ENCODE measurements at places on chromosomes 1 and 21. TPM values are rescaled to one million over a fixed set of nuclear protein-coding genes. Genes with fewer than 3 reads are reported as not detected.

Gene ACTN2
- 5.7 TPM for polyA plus RNA-seq

- no peak for DNase-seq
Measured at GRCh38 chr1:158188611-158189010, 7.9 kb downstream of the CD1D start.

Gene TMED5
- 57.5 TPM for polyA plus RNA-seq

GRCh38 chr1:174413632-174414031 lies 34.1 kb upstream of the GPR52 start:
- no peak for DNase-seq

- DNase-seq = no peak
Measured at GRCh38 chr1:108570998-108571401, 11.1 kb downstream of the EEIG2 start.

Gene RCSD1
- polyA plus RNA-seq = 19.9 TPM

- DNase-seq = no peak
Measured at GRCh38 chr1:178124115-178124514, 30.2 kb downstream of the RASAL2 start.

GRCh38 chr1:98184856-98185255 lies 264.0 kb upstream of the DPYD start:
- no peak for DNase-seq

- DNase-seq = no peak
Measured at GRCh38 chr1:29169976-29170375, 11.7 kb downstream of the SRSF4 start.

- no peak for DNase-seq
Measured at GRCh38 chr1:50720457-50721053, 239.5 kb downstream of the FAF1 start.

DNA sequence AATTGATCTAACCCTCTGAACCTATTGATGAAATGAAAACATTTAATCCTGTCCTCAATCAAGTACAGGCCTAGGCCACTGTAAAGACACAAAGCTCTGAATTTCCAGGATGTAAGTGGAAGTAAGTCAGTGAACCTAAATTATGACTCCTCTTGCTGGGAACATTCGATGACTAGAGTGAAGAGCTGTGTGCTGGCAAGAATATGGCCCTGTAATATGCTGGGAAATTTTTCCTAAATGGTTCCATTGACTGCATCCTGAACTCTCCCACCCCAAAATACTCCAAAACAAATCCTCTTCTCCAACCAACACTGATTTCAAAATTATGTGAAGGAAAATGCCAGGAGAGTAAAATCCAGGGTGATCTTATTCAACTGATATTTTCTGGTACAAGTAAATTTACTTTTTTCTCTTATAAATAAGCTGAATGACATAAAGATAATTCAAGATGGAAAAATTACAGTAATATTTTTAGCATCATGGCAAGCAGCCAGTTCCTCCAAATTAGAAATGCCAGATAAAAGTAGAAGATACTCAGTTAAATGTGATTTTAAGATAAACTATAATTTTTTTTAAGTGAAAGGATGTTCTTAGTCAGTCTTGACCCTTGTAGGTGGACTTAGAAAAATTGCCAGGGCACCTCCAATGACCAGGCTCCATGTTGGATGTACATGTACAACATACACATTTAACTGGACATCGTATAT lies 269.4 kb downstream of the PTGER3 start:
- no peak for DNase-seq

DNA sequence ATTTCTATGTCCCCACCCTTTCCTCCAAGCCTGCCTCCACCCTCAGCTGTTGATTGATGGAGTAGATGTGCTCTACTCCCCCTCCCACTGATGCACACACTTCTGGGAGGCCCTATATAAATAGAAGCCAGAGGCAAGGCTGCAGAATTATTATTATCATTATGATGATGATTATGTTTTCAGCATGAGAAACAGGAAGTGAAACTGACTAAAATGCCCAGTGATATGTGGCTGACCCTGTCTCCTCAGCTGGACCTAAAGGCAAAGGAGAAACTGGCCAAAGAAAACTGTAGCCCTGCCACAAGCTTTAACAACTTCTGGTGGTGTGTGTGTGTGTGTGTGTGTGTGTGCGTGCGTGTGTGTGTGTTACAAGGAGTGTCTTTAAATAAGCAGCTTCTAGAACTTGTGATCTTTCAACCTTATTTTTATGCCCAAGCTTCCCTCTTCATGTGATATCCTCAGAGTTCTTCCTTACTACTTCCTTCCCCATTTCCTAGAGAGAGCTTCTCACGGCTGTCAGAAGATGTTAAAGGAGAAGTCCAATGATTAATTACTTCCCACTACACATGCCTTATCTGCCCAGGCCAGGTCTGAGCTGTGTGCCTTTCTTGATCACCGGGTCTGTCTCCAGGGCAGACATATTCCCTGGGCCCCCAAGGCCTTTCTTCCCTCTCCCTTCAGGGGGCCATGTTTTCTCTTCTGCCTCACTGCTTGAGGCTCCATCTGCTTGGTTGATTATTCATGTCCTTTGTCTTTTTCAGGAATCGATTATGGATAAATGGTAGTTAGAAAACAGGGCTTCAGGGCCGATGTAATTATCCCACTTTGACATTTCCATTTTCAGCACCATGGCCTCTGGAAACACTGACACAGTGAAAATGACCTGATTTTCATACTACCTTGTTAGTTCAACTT lies 11.6 kb upstream of the MAPKAPK2 start:
- no peak for DNase-seq

DNA sequence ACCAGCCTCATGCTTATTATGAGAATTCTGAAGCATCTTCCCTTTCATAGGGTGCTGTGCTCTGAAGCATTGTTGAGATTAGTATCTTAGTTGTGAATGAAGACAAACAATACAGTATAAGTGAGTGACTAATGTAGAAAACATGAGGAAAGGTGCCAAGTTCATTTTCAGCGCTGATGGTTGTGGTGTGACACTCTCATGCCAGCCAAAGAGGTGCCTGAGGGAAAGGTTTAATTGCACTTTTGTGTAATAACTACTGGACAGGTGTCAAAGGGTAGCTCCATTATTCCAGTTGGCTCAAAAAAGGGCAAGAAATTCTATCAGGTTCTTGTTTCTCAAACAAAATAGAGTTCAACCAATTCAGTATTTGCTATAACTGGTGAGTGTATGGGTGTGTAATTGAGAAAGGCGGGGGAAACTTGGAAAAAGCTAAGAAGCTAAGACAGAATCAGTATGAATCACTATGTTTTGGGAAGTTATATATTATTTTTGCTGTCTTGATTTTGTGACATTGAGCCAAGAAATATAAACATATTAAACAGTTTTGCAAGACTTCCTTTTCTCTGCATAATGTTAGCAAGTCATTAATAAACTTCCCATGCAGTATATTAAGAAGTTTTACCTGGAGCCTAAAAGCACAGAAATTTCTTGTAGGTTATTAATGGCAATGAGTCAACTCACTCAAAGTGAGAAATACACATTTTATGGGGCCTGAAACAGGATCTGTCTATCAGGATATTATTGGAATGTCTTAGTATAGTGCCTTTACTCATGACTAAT lies 31.8 kb downstream of the KCNK2 start:
- no peak for DNase-seq

GRCh38 chr1:53739109-53739681 lies at the start of gene GLIS1:
GLIS1 (minus strand) TSS chr1:53739164; CDS start chr1:53738064, 1,100 bp downstream.
- peak; percentile 81 for DNase-seq

GRCh38 chr1:59075021-59075420 lies 221.9 kb upstream of the FGGY start:
- no peak for DNase-seq

DNA sequence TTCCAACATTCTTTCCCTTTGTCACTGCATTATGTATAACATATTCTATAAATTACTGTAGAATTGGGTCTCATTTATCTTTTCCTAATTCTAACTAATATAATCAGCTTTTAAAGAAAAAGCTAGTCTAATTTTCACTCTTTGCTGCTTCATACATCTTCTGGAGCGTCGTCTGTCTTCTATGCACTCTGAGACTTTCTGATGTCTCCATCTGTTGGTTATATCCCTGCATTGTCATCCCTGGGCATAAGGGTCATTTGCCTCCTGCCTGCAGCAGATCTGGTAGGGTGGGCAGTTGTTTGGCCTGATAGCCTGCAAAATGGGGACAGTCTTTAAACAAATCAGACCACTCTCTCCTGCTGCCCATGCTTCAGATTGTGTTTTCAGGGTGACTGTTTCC lies 40.8 kb upstream of the DYNLT5 start:
- DNase-seq = no peak

DNA sequence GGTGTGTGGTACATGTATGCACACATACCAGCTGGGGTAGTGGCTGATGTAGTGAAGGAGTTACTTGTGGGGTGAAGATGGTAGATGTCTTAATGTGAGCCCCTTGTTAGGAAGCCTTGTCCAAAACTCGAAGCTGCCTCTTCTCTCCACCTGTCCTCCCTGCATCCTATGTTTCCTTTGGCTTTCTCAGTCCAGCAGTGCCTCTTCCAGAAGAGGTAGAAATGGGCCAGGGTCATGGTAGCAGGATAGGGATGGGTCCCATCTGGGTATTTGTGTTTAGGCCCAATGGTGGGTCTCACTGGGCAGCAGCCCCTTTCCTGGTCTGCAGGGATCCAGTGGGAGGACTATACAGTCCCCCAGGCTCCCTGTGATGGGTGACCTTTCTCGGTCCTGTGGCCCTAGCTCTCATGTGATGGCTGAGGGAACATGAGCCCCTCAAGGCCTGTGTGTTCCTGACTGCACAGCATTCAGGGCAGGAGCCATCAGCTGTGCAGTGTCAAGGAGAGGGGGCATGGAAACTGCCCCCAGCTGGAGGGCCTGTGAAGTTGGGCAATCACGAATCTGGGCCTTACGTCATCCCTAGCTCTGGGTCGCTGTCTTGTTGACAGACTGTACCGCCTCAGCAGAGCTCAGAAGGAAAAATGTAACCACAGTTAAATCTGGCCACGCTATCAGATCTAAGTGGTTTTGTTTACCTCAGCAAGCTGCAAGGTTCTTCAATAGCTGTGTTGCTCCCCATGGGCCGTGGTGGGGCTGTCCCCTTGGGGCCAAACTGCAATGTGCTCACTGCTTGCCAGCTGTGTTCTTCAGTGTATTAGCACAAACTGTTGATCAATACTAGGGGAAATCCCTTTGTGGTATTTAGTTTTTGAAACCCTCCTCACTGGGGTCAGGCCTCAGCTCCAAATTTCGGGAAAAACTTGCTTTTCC lies 82.7 kb downstream of the NOS1AP start:
- peak; percentile 49 for DNase-seq

GRCh38 chr21:46344219-46344915 lies 20.4 kb downstream of the PCNT start:
- no peak for DNase-seq

Gene SERINC2
- 14.4 TPM for polyA plus RNA-seq

- DNase-seq = no peak
Measured at GRCh38 chr1:171635661-171636060, 13.6 kb downstream of the MYOCOS start.

DNA sequence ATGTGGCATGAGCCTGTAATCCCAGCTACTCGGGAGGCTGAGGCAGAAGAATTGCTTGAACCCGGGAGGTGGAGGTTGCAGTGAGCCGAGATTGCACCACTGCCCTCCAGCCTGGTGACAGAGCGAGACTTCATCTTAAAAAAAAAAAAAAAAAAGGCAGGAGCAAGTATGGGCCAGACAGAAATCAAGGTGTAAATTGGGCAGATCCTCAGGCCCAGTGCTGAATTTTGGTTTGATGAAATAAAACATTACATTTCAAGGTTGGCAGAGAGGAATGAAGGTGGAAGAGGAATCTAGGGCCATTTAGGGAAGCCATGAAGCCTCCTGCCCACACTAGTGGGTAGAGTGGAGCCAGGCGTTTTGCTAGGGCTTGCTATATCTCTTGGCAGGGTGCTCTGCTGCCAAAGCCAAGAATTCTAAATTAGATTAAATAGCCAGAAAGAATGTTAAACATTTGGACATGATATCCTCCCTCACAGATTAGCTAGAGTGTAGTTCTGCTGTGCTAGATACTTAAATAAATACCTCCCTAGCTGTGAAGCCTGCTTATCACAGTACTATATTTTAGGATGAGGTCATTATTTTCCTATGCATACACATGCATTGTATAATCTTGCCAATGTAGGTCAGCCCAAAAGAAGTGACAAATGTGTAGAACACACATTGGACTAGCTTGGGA lies 16.6 kb upstream of the LGALS8 start:
- DNase-seq = no peak

Gene CFHR1
- 10.4 TPM for polyA plus RNA-seq

Gene PHLDA3
- polyA plus RNA-seq = 25.6 TPM

DNA sequence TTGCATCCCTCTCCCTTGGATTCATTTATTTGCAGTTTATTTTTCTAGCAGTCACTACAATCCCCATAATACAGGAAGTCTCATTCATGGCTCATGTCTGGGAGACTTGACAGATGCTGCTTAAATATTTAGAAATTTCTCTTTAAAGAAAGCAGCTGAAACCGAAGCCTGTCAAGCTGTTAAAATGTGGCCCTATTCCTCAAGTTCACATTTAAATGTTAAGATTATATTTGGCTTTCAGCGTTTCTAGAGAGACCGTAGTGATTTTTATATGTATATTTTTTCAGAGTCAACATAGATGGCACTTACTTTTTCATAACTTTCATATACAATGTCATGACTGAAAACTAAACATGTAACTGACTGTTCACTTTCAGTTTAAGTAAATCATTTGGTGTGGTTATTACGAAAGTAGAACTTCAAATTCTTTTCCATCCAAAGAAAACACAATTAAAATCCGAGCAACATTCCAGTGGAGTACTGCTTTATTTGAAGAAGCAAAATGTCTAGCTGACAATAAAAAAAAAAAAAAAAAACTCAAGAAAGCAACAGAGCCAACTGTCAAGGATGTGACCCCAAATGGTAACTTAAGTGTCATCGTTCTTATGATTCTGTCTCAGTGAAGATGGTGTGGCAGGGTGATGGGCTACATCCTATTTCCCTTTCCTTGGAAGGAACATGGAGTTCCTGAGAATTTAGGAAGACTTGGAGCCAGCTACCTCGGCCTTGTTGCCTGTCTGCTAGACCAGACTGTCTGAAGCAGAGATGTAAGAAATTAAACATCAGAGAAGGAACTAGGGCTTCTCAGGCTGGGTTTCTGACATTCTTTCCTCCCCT lies 37.8 kb downstream of the MIS18A start:
- DNase-seq = peak; percentile 61

GRCh38 chr1:118948846-118949245 lies 39.3 kb downstream of the TBX15 start:
- no peak for DNase-seq

- DNase-seq = peak; percentile 80
Measured at GRCh38 chr1:8015036-8015808, 10.9 kb downstream of the ERRFI1 start.

DNA sequence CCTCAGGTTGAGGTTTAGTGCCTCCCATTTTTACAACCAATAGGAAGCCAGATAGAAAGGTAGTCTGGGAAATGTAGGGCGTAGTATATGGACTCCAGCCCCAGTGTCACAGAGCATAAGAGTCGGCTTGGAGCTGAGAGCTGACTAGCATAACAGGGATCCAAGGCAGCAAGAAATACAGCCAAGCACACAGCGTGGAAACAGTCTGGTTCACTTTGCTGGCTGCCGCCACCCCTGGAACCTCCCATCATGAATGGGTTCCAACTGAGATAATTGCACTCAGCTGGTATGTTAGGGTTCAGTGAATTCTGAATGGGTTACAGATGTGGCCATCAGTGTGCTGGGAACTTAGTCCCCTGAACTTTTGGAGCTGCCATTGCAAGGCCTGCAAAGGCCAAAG lies 76.7 kb upstream of the GPR88 start:
- DNase-seq = no peak

Gene IGSF3
- 28.8 TPM for polyA plus RNA-seq

GRCh38 chr1:54265659-54266058 lies 65.7 kb downstream of the MRPL37 start:
- no peak for DNase-seq

Gene GJA9
- 0.12 TPM for polyA plus RNA-seq

GRCh38 chr1:208581667-208582066 lies 337.5 kb upstream of the PLXNA2 start:
- DNase-seq = no peak
